Gastrocnemius medialis (tissue), 4 donors: ENCODE measurements at places on chromosomes 6 and 20.

GRCh38 chr6:133040803-133041419, 200.2 kb upstream of the EYA4 start:
- DNase-seq: no peak

DNA sequence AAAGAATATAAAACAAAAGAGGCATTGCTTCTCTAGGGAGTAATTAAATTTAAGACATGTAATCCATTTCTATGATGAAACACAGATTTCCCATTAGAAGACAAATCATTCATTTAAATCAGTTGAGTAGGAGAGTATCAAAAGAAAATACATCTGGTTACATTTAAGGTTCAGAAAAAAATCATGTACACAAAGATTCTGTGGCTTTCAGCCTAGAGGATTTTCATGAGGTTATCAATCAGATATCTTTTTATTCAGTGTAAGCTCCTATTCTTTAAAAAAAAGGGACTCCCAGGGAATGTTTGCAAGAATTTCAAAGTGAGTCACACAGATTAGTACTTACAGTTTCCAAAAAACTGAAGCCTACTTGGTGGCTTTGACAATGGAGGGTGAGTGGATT, 24.9 kb downstream of the COL21A1 start:
- no peak for DNase-seq

DNA sequence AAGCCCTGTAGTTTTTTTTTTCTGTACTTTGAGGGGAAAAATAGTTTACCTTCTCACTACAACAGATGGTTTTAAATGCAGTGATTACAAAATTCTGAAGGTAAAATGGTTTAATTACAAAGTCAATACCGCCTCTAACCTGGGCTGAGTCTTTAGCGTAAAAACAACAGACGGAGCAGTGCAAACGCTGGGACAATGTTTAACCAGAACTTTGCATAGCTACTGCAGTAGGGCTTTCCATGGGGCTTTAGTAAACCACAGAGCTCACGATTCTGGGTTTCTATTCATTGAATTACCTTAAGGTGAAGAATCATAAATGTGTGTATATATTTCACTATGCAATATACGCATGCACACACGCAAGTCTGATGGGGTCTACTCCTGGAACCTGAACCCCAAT, 77.9 kb downstream of the RFX6 start:
- DNase-seq: no peak

DNA sequence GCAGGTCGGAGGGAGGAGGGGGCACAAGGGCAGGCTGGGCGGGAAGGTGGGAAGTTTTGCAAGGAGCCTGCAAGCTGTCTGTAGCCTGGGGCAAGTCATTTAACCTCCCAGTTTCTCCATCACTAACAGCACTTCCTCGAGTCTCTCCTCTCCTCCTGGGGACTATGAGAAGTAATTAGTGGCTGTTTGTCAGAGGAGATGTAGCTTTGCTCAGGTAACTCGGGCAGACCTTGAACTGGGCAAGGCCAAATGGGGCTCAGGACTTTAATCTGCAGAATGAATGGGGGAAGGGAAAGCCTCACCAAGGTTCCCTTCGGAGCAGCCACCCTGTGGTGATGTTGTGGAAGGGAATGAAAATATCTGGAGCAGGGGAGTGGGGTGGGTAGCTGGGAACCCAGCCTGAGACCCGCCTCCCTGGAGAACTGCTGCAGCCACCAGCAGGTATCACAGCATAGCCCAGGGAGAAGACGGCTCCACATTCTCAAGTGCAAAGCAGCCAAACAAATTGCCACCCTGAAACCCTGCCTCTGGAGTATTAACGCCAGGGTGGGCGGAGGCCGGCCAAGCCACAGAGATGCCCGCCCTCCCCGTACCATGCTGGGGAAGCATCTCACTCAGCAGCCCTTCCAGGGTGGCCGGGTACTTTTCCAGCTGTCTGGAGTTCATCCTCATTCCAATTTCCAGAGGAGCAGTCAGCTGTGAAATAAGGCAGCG, 6.1 kb upstream of the LEMD2 start:
- DNase-seq: no peak

GRCh38 chr6:20365456-20365855, 36.2 kb upstream of the E2F3 start:
- DNase-seq: no peak

GRCh38 chr20:63319164-63320040, 26.4 kb downstream of the COL20A1 start:
- no peak for DNase-seq

GRCh38 chr20:56111961-56112730, 106.8 kb upstream of the CBLN4 start:
- no peak for DNase-seq

- no peak for DNase-seq
Observed at GRCh38 chr6:138428944-138429598, 25.0 kb downstream of the HEBP2 start.

DNA sequence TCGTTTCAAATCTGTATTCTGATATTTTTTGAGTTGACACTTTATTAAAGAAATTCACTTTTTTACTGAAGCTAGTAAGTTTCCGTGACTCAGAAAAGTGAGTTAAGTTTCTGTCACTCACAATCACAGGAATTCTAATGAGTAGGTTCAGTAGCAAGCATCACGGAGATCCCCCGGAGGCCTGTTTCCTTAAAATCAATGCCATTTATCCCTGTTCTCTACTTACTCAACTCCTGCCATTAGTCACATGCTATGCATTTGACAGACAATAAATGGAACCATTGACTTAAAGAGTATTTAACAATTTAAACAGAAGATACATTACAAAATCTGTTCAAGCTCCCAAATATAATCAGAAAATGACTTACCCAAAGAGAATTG, 9.1 kb downstream of the SLC18B1 start:
- no peak for DNase-seq

DNA sequence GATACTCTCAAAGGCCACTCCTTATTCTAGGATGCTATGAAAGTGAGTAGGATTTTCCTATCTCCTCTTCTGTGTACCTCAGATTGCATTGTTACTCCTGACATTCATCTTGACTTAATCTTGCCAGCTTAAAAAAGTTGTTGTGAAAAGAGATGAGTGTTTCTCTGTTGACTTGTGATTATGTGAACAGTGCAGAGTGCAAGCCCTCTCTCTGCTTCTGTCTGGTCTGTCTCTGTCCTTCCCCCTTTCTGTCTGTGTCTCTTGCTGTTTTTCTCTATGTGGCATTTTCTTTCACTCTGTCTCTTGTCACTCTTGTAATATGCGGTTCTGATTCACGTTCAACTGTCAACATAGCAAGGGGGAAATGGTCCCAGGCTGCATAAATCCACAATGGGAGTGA, 306.6 kb downstream of the FARS2 start:
- no peak for DNase-seq

DNA sequence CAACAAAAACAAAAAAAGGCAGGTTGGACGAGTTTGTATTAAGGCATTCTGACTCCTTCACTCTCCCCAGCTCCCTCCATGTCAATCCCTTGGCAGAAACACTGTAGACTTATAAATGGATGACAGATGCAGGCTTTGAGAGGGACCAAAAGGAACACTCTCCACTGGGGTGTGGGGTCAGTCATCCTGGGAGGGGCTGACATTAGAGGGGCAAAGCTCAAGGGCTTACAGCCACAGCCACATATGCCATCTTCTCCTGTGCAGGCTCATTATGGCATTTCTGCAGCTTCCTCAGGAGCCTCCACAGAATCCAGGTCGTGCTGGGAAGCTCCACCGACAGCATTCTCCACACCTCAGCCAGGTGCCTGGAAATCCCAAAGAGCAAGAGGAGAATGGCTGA, 33.0 kb upstream of the RBL1 start:
- DNase-seq: no peak

GRCh38 chr6:75499640-75500039, 6.0 kb upstream of the FILIP1 start:
- DNase-seq: no peak

- no peak for DNase-seq
Observed at GRCh38 chr6:89323511-89323971, 8.4 kb upstream of the GABRR2 start.

GRCh38 chr6:11367638-11368199, 135.3 kb upstream of the NEDD9 start:
- no peak for DNase-seq

- no peak for DNase-seq
Observed at GRCh38 chr6:38593409-38593808, 46.3 kb downstream of the BTBD9 start.

GRCh38 chr6:111432511-111432910, 50.5 kb downstream of the REV3L start:
- DNase-seq: no peak

- no peak for DNase-seq
Observed at GRCh38 chr20:51486197-51487005, 56.1 kb downstream of the NFATC2 start.

DNA sequence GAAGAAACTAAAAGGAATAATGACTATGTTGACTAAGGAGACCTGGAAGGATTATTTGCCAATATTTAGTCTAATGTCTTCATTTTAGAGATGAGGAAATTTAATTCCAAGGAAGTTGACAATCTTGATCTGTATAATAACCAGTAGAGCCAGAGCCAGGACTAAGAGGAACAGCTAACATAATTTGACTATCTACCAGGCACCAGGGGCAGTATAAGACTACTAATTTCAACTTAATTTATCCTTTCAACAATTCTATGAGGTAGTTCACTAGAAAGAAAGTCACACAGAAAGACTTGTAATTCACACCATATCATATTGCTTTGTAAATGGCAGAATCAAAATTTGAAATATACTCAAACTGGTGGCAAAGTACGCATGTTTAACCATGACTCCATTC, 273.0 kb upstream of the STXBP5 start:
- DNase-seq: no peak

DNA sequence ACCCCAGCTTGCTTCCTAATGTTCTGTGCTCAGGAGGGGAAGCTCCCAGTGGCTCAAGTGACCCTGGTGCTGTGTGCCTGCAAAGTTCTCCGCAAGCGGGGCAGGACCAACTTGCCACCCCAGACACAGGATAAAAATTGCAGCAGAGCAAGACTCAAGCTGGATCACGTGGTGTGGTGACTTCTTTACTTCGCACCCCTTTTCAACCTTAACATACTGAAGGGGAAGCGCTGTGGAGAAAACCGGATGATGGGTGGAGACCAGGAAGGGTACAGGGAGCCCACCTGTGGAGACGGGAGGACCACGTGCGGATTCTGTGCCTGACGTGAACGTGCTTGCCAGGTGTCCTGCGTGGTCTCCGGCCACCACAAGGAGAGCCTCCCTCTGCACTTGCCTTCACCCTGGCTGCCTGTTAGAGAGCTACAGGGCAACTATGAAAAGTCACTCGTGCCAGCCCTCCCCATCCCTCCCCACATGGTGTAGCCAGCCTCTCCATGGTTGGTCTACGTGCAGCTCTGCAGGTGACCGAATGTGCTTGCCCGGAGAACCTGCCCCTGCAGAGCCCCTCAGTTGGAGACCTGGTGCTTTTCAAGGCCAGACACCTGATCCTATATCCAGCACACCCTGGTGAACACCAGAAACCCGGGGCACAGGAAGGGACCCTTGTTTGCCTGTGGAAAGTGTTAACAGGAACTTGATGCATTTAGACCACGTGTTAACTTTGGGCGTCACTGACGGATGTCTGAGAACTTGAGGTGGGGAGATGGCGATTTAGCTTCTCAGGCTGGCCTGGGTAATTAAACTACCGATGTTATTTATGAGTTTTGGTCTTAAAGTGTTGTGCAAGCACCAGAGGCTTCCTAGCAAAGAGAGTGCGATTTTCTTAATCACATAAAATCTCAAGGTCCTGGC, 23.9 kb upstream of the DACT2 start:
- DNase-seq: no peak

DNA sequence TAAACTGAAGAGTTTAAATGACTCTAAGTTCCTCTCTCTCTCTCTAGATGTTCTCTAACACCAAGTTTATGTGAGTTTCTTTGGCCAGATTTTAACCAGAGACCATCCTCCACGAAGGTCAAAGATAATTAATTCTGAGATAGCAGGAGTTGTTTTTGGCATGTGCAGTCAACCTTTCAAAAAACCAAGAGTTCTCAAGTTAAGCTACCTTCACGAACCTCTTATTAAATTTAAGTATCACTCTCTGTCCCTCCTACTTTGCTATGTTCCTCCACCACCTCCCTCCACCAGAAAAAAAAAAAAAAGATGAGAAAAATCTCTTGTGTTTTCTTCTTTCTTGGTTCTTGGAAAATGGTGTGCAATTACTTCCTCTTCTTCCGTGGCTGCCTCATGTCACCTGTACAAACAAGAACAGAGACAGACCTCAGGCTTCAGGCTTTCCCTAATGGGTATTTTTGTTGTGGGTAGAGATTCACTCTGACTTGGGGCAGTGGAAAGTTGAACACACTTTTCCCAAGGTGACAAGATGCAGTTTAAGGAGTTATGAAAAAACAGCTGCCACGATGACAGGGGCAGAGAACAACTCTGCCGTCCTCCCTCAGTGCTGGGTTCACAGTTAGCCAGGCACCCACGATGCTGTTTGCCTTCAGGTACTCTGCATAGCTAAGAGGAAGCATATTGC, 64.3 kb downstream of the ADTRP start:
- DNase-seq: no peak

DNA sequence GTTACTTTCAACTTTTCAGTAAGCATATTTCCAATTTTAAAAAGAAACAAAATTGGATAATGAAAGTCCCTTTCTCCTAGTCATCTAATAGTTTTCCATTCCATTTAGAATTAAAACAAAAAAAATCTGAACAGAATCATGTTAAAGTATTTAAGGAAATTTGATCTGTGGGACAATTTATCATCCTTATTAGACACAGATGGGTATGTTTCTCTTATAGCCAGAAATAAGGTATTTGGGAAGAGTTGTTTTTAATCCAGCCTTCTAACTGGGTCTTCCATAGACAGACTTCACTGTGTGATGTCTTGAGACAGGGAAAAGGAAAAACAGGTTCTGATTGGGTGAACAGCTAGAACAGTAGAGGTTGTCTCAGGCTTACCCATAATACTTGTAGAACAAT, 39.5 kb upstream of the STXBP5 start:
- no peak for DNase-seq

DNA sequence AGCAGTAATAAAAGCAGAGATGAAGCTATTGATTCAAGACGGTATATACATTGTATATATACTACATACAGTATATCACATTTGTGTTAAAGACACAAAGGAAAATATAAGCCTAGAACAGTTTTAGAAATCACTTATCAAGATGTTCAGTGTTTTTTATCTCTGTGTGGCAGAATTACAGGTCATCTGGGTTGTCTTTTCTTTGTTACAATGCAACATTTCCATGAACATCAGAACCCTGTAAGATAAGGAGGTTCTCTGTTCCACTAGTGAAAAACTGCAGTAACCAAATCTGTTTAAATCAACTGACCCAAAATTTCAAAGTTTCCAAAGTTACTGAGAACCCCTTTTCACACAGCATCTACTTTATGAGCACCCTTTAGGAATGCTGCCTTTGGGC, 42.2 kb downstream of the B4GALT5 start:
- no peak for DNase-seq
